ENCODE measurements at places on chromosomes 12 and 14.

DNA sequence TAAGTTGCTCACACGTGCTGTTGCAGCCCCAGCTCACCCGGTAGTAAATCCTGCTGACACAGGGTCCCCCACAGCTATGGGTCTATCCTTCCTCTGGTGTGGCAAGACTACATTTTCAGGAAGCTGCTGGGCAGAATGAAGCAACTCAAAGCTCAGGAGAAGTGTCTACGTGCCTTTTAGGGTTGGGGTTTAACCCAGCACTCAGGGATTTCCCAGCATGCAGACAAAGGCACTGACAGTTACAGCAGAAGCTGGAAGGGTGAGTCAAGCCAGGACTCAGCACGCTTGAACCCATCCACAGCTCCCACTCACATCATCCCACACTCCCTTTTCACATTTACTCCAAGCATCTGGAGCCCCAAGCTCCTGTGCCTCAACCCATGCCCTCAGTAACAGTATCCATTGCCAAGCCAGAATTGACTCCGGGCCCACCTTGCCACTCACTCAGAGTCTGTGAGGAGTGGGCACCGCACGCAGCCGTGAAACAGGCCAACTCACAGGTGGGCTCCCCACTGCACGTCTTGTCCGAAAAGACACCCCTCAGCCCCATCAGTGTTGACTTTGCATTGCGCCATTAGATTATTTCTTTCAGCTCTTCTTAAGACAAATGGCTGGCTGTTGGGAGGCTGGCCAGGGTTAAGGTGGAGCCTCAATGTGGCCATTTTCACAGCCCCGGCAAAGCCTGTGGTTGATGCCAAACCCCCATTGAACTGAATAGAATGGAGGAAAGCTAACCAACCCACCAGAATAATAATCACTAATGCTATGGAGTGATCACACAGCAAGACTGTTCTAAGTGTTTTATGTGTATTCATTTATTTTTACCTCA, 59.6 kb downstream of the ZFP36L1 start:
- peak; percentile 15 for DNase-seq

GRCh38 chr12:9244894-9245293, 36.7 kb upstream of the PZP start:
- peak; percentile 14 for DNase-seq

- DNase-seq: no peak
Observed at GRCh38 chr12:93593843-93594242, 21.4 kb downstream of the SOCS2 start.

DNA sequence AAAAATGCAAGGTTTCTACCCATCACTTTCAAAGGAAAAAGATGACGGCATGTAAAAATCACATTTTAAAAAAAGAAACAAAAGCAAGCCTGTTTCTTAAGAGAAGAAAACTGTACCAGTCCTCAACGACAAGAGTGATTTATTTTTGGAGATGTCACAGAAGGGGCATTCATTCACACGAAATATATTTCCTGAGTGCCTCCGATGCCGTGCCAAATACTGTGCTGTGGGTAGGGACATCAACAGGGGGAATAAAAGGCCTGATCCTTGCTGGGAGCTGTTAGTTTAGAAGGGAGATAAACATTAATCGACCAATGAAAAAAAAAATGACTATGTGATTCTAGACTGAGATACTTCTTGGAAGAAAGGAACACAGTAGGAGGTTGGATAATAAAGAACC, 297.5 kb upstream of the SOX5 start:
- no peak for DNase-seq

DNA sequence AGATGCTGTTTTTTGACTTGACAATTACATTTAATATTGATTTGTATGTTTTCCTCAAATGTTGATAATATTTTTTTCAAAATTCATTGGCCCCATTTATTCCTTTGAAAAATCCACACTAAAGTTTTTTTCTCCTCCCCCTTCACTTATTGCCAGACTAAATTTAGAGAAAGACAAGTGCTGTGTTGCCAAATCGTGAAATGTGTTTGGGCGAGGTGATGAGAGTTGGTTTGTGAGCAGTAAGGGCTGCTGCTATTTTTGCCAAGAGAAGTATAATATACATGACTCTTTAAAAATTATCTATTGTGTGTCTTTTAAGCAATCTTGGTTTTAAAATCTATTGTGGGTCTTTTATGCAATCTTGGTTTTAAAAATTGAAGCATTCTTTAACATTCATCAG, 188.9 kb downstream of the PPFIA2 start:
- no peak for DNase-seq

DNA sequence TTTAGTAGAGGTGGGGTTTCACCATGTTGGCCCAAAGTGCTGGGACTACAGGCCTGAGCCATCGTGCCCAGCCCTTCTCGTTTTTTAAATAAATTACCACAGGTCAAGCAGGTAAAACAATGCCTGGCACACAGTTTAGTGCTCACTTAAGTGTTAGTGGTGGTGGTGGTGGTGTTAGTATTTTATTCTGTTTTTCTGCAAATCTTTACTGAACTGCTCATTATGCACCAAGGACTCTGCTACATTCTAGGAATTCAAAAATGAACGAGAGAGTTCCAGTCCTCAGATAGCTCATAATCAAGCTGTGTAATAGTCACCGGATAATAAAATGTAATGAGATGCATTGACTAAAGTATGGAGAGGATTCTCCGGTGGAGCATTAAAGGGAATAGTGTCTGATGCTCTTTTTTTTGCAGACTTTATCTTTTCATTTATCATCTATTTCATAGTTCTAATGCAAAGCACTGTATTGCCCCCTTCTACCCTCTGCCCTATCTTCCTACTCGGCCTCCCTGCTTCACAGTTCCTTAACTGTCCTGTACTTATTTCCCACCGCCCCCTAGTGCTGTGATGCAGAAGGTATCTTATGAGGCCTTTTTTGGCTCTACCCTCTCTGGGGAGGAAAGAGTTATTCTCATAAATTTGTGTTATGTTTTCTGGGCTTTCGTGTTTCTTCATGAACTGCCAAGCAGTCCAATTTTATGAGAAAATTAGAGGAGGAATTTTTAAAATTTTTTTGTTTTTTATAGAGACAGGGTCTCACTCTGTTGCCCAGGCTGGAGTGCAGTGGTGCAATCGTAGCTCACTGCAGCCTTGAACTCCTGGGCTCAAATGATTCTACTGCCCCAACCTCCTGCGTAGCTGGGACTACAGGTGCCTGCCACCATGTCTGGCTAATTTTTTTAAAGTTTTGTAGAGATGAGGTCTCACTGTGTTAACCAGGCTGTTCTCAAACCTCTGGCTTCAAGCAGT, 1.0 kb downstream of the ITFG2 start:
- peak; percentile 76 for DNase-seq

Data from activated CD4-positive, alpha-beta T cell treated with anti-CD3 and anti-CD28 coated beads, Interleukin-2, amount 10 ng/mL, durations not matched to agents 7 days and 5 days (primary cell).